ENCODE measurements at places on chromosomes 1 and 21. TPM values are rescaled to one million over a fixed set of nuclear protein-coding genes. Genes with fewer than 3 reads are reported as not detected.

PRDX1 gene
- 18.1 TPM for total RNA-seq

DNA sequence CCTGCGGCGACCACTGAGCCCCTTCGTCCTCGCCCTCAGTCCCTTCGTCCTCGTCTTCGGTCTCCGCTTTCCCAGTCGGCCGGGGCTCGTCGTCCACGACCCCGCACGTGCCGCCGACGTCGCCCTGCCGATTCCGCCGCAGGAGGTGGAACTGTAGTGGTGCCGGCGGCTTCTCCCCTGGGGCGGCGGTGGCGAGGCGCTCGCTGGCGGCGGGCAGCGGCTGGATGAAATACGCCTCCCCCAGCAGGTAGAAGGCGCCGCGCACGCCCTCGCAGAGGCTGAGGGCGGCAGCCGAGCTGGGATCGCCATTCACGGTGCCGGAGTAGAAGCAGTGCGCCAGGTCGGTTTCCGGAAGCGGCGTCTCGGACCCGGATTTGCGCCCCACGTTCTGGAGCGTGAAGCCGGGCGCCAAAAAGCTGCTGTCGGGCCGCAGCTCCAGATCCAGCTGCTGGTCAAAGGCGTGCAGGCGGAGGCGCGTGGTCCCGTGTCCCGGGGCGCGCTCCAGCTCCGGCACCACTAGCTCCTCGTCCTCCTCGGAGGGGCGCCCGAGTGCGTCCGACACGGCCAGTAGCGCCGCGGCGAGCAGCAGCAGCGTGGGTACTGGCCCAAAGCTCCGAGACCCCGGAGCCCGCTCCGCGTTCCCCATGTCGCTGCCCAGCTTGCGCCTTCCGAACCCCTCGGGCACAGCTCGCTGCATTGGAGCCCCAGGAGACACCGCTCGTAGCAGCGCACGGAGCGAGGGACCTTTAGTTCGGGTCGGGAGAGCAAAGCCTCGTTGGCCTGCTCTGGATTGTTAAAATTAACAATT, 747 bp downstream of the ADAMTS1 start:
- no peak overlapping the region for H3K27ac ChIP-seq
- no peak for DNase-seq
- peaks cover 60% of the 10 kb centered on the region for H3K27me3 ChIP-seq
- H3K4me3 ChIP-seq: peak overlapping the region; percentile 37

SCP2 gene
- total RNA-seq: 22.7 TPM

FGGY gene
- total RNA-seq: 9.5 TPM

DNA sequence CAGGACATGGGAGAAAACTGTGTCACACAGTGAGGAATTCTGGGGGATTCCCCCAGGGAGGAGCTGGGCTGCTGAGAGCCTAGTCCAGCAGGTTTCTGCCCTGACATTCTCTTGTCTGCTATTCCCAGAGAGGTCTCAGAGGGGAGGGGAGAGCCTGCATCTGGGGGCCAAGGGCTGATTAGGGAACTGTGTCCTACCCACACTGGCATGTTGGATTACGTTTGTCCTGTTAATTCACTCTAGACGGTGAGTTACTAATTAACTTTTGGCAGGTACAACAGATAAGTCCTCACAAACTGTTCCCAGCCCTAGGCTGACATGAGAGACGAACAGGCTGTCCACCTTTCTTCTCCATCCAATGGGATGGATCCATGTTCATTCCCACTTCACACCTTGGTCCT, 2.6 kb upstream of the SH3BGRL3 start:
- no peak overlapping the region for H3K4me3 ChIP-seq
- no peak for DNase-seq
- H3K27ac ChIP-seq: peak overlapping the region; percentile 84
- peaks cover 23% of the 10 kb centered on the region for H3K36me3 ChIP-seq
- no peaks in the 10 kb centered on the region for H3K27me3 ChIP-seq

COPA gene
- 95.0 TPM for total RNA-seq
